ENCODE measurements at places on chromosomes 11 and 22. TPM values are rescaled to one million over a fixed set of nuclear protein-coding genes. Genes with fewer than 3 reads are reported as not detected.

PRG3 gene
- not detected for total RNA-seq

UPK3A gene
- not detected for total RNA-seq

LRRC74B gene
- not detected for total RNA-seq

CBX6 gene
- total RNA-seq, result 30.6 TPM

AMPD3 gene
- 10.2 TPM for total RNA-seq
